NCI-H187 treated with DMSO at 0.1 percent for 48 hours (cell line): ENCODE measurements at places on chromosomes 11 and 22.

DNA sequence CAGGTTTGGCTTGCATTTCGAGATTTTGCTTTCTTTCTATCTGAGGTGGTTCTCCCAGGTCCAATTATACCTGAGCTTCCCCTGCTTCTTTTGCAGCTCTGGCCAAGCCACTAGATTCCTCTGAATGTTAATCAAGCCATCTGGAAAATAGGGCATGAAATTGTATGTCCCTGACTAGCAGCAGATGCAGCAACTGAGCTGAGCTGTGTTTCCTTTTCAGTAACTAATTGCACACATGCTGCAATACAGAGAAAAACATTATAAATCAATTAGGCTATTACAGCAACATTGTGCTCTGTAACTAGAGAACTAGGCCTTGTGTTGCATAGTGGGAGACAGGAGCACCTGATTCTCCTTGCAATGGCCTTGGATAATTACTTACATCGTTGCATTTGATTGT, 408.3 kb downstream of the ETS1 start:
- DNase-seq, result no peak

GRCh38 chr11:131686836-131687235, 316.4 kb downstream of the NTM start:
- DNase-seq, result no peak

GRCh38 chr11:909406-909805, 1.2 kb downstream of the CHID1 start:
- no peak for DNase-seq

GRCh38 chr11:78039391-78039918, 16.4 kb upstream of the KCTD14 start:
- no peak for DNase-seq

- DNase-seq, result no peak
Measured at GRCh38 chr11:31641477-31642062, 132.0 kb downstream of the ELP4 start.

GRCh38 chr11:35477901-35478300, 47.5 kb downstream of the PAMR1 start:
- DNase-seq, result no peak

DNA sequence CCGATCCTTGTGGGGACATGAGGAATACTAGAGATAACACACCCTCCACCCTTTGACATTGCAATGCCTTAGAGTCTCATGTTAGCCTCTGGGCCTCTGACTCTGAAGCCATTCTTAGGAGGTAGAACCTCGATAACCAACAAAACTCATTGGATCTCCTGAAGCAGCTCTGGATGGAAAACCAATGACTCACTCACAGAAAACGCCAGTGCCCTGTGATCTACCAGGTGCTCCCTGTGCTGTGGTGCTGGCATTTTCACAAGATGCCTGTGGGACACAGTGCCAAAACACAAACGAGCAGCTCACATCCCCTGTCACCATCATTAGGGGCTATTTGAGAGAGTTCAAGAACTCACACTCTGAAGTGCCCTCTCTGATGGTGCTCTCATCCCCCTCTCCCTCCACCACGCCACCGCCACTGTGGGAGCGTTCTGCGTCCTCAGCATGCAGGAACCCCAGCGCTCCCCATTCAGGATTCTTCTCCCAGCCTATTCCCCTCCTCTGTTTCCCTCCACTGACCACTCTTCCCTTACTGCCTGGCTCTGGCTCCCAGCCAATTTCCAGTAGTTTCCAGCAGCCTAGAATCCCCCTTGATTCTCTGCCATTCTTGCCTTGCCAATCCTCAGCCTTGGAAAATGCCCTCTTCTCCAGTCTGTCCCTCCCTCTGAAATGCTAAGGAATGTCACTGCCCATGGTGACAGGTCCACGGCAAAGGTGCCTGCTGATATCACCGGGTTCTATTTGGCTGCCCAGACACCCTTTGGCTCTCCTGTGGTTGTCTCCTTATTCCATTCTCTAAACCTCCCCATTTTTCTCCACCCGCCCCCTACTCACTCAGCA, 4.7 kb upstream of the POLD4 start:
- DNase-seq, result no peak

GRCh38 chr22:44759430-44760310, 7.3 kb downstream of the ARHGAP8 start:
- no peak for DNase-seq

GRCh38 chr22:28795071-28795693, 5.2 kb downstream of the XBP1 start:
- DNase-seq, result no peak

DNA sequence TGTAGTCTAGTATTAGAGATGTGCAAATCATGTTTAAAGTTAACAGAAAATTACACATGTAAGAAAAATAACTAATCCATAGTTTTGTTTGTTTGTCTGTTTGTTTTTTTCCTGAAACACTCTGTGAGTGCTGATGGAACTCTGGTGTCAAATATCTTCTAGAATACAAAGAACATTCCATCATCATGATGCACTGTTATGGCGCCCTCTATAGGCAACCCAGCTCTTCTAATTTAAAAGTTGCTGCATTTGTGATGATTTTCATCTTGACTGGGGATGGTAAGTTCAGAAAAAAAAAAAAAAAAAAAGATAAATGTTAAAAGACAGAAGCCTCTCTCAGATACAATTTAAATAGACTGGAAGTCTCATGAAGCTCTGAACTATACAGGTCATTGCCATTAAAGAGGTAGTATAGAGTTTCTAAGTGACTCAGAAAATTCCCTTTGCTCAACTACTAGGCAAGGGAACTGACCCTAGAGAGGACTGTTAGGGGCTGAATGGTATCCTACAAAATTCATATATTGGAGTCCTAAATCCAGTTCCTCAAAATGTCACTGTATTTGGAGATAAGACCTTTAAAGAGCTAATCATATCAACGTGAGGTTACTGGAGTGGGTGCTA, 597.2 kb upstream of the ANO3 start:
- DNase-seq, result no peak

- DNase-seq, result no peak
Measured at GRCh38 chr22:50569041-50569459, 6.3 kb upstream of the SYCE3 start.

- no peak for DNase-seq
Measured at GRCh38 chr22:32800994-32801536, 440 bp upstream of the TIMP3 start.

- DNase-seq, result no peak
Measured at GRCh38 chr11:86999859-87000753, 37.6 kb upstream of the TMEM135 start.

DNA sequence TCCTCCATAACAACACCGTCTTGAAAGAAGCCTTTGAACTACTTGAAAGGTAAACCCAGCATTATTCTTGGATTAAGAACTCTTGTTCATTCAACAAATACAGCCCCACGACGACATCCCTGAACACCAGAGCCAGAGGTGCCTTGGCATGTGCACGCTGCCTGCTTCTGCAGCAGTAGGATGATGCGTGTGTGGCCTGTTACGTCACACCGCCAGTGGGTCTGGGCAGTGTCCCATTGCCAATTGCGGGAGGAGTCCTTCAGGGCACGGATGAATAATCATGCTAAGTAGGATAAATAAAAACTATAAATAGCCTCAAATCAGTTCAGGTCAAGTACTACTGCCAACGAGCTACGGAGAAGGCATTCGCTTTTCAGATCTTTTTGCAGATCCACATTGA, 380.5 kb downstream of the SHANK2 start:
- DNase-seq, result no peak

- DNase-seq, result no peak
Measured at GRCh38 chr22:41576877-41577276, 12.8 kb downstream of the PMM1 start.

- no peak for DNase-seq
Measured at GRCh38 chr11:108237058-108237481, 14.2 kb downstream of the ATM start.

DNA sequence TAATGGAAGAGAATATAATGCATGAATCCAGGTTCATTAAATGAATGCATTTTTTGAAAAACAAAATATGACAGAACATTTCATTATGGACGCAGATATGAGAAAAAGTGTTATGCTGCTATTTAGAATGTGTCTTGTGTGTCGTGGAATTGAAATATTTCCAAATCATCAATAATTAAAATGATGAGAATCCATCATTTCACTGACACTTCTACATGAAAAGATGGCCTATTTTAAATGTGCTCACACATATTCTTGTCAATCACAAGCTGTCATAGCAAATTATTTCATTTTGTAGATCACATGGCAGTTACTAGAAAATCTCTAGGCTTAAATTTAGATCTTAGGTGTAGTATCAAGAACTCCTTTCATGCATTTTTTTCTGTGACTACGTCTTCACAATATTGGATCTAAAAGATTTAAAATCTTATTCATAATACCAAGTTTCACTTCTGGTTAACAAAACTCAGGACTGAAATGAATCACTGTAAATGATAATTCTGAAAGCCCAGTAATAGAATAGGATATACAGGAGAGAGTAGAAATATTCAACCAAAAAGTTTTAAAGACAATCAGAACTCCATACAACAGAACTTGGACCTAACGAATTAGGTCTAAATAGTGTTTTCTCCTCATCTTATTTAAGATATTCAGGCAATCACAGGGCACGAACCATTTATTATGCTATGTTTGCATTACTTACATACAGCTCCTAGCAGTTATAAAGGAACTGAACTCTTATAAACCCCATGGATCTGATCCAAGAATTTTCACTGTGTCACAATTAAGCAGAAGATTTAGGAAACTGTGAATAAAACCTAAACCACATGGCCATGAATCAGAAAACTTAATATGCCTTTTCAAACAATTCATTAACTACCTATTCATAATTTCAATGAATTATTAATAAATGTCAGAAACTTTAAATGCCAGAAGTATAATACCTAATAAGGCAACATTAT, 67.7 kb downstream of the DCDC1 start:
- no peak for DNase-seq

- no peak for DNase-seq
Measured at GRCh38 chr11:112519751-112520150, 259.1 kb upstream of the PLET1 start.

- no peak for DNase-seq
Measured at GRCh38 chr11:32344946-32345345, 90.4 kb downstream of the WT1 start.

DNA sequence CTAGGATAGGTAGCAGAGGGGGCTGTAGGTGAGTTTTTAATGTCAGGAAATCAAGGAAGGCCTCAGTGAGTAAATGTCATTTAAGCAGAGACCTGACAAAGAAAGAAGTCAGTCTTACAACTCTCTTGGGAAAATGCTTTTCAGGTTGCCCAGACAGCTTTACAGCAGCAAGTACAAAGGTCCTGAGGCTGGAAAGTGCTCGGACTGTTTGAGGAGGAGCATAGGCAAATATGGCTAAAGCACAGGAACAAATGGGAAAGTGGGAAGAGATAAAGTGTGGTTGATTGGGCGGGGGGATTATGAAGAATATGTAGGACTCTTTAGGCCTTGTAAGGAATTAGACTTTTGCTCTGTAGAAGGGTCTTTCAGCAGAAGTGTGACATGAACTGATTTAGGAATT, 125.4 kb downstream of the ARHGAP42 start:
- DNase-seq, result no peak

- no peak for DNase-seq
Measured at GRCh38 chr22:50269970-50270665, at the start of gene MAPK11. Gene MAPK11, minus strand, starts transcription at chr22:50270380. Its CDS starts 88 bp downstream, at chr22:50270292.

- DNase-seq, result no peak
Measured at GRCh38 chr11:29317694-29318093, 699.1 kb downstream of the KCNA4 start.

DNA sequence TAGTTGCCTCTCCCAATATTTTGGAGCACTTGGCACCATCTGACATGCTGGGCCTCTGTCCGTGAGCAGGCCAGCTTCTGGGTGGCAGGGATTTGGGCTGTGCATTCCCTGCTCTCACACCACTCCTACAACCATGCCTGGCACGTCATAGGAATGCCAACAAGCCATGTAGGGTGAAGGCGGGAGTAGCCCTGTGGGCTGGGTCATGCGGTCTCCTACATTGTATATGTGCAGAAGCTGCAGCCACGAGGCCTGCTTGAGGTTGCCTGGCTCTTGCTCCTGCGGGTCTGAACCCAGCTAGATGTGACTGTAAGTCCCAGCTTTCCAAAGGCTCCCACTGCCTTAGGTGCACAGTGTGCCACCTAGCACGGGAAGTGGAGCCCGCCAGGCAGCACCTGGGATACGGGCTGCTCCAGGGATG, 14.5 kb downstream of the MYEOV start:
- no peak for DNase-seq

GRCh38 chr11:119729581-119729927, 554 bp upstream of the NECTIN1 start:
- DNase-seq, result no peak

DNA sequence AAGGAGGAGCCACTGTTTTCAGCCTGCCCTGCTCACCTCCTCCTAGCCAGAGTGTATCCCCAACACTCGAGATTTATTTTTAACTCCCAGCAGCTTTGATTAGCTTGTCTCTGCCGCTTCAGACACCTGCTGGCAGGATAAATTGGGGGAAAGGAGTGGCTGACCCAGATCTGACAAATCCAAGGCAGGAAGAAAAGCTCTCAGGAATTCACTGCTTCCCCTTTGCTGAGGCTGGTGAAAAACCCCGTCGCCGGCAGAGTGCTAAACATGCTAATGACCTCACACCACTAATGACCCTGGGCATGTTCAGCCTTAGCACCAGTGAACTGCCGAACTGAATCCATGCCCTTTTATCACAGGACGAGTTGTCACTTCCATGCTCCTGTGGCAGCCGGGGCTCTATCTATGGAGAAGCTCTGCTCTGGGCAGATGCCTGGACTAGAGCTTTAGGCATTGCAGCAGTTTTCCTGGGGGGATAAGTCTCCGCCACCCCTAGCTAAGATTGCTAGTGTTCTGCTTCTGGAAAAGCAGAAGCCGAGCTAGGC, 52.2 kb downstream of the FEZ1 start:
- DNase-seq, result no peak

DNA sequence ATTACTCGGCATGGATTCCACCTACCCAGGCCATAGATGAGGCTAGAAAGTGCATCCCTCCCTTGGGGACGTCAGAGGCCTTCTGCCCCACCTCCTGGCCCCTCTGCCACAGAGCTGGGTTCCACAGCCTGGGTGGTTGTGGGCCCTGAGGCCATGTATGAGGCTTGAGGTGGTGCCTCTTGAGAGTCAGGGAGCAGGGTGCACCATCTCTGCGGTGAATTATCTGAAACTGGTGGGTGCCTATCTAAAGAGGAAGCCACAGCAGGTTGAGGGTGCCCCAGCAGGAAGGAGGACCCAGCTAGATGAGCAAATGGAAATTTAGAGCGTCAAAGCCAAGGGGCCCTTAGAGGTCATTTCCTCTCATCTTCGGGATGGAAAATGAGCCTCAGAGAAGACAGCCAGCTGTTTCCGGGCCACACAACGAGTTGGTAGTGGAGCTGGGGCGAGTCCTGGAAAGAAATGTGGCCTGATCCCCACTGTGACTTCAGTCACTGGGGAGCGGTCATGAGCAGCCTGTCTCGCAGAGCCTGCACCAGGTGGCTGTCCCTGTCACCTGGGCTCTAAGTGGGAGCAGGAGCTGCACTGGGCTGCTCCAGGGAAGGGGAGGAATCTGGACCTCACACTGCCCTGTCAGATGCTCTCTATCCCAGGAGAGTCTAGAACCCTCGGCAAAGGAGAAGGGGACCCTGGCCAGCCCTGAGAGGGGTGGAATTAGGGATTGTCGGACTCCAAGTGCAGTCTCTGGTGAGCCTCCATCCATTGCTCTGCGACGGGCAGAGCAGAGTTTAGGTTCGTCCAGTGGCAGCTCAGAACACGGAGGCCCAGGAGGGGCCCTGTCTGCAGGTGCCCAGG, 7.3 kb downstream of the ADORA2A start:
- DNase-seq, result no peak
